ENCODE measurements at places on chromosomes 5 and 9.

DNA sequence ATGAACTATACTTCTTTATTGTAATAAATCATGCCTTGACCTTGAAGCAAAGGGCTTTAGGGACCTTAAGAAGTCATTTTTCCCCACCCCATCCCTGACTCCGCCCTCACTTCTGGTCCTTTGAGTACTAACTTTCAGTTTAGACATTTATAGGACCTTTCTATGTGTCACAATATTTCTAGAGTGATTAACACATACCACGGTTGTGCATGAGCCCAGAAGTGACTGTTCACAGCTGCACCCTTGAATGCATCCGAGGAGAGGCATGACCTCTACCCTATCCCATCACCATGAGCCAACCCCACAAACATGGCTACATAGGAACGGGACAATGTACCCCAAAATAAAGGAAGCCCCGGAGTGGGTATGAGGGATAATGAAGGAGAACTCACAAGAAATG lies 160.3 kb downstream of the HSD17B3 start:
- no peak for DNase-seq

GRCh38 chr9:96450613-96451528 lies 902 bp downstream of the HABP4 start:
- peak; percentile 25 for DNase-seq

- DNase-seq, result peak; percentile 13
Observed at GRCh38 chr5:78509884-78510769, 138.4 kb downstream of the LHFPL2 start.

DNA sequence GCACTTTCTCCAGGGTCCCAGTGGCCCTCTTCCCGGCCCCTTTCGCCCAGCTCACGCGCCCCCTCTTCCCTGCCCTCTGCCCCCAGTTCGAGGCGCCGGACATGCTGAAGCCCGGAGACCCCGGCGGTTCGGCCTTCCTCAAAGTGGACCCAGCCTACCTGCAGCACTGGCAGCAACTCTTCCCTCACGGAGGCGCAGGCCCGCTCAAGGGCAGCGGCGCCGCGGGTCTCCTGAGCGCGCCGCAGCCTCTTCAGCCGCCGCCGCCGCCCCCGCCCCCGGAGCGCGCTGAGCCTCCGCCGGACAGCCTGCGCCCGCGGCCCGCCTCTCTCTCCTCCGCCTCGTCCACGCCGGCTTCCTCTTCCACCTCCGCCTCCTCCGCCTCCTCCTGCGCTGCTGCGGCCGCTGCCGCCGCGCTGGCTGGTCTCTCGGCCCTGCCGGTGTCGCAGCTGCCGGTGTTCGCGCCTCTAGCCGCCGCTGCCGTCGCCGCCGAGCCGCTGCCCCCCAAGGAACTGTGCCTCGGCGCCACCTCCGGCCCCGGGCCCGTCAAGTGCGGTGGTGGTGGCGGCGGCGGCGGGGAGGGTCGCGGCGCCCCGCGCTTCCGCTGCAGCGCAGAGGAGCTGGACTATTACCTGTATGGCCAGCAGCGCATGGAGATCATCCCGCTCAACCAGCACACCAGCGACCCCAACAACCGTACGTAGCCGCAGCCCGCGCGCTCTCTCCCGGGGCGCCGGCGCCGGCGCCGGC lies 1.0 kb downstream of the PRDM6 start:
- DNase-seq, result no peak

- DNase-seq, result no peak
Observed at GRCh38 chr5:36743891-36744772, 132.4 kb upstream of the NIPBL start.

- no peak for DNase-seq
Observed at GRCh38 chr5:72107131-72107900, at the start of gene MAP1B. TSS of gene MAP1B (plus strand) at chr5:72107475. CDS start at chr5:72107532, 57 bp downstream.

GRCh38 chr9:72534931-72535330 lies 13.5 kb downstream of the TMC1 start:
- DNase-seq, result no peak

GRCh38 chr5:40575921-40576320 lies 103.8 kb upstream of the PTGER4 start:
- DNase-seq, result no peak

GRCh38 chr5:62093976-62094375 lies 212.0 kb upstream of the KIF2A start:
- no peak for DNase-seq

GRCh38 chr9:132795511-132796303 lies 82.4 kb downstream of the AK8 start:
- no peak for DNase-seq
